A549 (cell line): ENCODE measurements at places on chromosomes 12 and 14.

- DNase-seq, result no peak
Observed at GRCh38 chr12:4742416-4742970, 22.3 kb downstream of the GALNT8 start.

- DNase-seq, result no peak
Observed at GRCh38 chr14:104639471-104639870, 34.9 kb upstream of the TMEM179 start.

GRCh38 chr14:100222224-100223093 is 16.5 kb upstream of the YY1 start:
- no peak for DNase-seq

DNA sequence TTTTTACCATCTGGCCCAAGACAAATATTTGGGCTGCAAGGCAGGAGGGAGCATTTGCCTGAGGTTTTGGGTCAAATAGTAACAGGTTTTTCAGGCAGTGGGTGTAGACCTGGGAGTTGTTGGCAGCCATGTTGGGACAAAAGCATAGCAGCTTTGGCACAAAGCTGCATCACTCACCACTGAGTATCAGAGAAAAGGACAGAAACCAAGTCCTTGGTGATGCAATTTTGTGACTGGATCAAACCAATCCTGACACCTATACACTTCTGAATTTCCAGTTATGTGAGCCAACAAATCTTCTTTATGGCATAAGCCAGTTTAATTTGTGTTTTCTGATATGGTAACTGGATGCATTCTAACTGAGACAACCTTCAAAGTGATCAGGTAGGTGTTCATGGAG is 144.8 kb upstream of the KRR1 start:
- DNase-seq, result no peak

DNA sequence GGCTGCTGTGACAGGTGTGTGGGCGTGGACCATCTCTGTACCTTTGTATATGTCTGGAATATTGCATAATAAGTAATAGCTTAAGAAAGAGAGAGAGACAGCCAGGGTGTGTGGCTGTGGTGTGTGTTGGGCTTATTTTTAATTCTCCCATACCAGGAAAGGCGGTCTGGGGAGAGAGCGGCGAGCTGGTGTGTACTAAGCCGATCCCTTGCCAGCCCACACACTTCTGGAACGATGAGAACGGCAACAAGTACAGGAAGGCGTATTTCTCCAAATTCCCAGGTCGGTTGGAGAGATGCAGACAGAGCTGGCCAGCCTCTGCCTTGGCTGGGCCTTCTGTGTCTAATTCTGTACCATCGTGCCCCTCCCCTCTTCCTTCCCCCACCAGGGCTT is 63.9 kb downstream of the AACS start:
- no peak for DNase-seq

- DNase-seq, result no peak
Observed at GRCh38 chr12:101671157-101671791, 26.2 kb upstream of the CHPT1 start.

GRCh38 chr12:13805041-13805440 is 176.4 kb downstream of the GRIN2B start:
- DNase-seq, result no peak

DNA sequence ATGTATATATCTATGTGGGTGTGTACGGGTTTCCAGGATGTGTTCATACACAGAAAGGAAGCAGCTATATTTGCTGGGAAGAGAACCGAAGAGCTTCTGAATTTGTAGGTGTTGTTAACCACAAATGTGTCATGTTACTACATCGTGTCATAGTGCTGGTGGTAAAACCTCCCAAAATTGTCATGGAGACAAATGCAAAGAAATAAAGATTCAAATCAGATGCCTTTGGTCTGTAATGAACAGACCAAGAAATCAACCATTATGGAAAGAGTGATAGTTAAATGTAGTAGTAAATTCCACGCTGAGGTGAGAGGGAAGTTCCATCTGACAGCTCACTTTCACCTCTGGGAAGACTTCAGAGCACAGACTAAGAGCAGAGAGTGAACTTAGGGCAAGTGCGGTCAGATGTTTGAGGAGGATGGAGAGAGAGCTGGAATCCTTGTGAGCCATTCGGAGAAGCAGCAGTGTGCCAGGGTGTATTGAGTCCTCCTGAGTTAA is 487.5 kb downstream of the TMEM121 start:
- no peak for DNase-seq

- no peak for DNase-seq
Observed at GRCh38 chr14:68011406-68012028, 191.9 kb downstream of the RAD51B start.

DNA sequence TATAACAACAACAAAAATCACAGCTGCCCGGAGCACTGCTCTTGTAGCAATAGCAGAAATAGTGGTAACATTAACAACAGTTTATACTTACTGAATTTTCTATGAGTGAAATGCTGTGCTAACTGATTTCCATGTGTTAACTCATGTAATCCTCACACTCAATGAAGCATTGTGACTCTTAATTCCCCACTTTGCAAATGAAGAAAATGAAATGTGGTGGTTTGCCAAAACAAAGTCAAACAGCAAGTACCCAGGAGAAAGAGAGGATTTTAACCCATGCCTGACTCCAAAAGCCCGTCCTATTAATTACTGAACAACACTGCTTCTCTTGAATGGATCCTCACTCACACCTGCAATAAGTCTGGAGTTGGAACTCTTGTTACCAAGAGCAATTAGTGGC is 123.5 kb downstream of the MED13L start:
- no peak for DNase-seq

DNA sequence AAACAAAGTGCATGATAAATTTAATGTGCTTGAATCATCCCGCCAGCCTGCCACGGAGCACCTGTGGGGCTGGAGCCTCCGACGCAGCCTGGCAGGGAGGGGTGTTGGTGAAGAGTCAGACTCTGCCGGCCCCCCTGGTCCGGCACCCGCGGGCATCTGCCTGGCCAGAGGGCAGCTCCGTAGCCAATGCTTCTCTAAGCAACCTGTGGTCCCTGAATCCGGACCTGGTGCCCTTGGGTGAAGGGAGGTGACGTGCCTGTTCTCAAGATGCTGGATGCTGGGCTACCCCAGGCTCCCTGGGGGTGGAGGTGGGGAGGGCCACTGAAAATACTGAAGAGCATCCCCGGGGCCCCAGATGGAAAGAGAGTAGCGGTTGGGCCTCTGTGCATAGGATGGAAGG is 158.6 kb upstream of the C14orf180 start:
- DNase-seq, result no peak

- DNase-seq, result no peak
Observed at GRCh38 chr12:109291521-109292341, 17.4 kb downstream of the FOXN4 start.

DNA sequence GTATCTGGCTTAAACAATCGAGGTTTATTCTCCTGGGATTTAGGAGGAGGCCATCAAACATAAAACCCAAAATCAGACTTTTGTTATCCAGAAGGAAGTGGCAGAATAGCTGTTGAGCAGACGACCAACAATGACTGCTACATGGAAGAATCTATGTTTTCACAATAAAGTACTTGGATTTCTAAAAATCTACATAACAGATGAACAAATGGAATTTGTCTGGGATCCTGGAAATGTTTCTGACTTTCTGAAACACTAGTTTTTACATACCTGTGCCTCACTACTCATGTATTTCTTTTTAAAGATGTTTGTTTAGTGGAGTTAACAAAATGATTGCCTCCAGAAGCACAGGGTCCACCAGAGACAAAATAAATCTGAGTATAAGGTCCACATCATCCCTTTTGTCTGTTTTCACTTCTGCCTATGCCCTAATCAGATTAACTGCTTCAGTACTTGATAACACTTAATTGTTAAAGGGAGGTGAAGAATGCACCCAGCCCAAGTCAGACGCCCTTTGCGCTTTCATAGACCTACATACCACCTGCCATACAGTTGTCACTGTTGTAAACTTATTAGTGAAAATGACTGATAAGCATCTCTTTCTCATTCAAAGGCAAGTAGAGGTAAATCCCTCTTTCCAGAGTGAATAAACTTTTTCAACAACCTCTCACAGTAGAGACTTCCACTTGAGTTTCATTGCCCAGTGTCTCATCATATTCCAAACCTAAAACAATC is 164.6 kb downstream of the EGLN3 start:
- no peak for DNase-seq

DNA sequence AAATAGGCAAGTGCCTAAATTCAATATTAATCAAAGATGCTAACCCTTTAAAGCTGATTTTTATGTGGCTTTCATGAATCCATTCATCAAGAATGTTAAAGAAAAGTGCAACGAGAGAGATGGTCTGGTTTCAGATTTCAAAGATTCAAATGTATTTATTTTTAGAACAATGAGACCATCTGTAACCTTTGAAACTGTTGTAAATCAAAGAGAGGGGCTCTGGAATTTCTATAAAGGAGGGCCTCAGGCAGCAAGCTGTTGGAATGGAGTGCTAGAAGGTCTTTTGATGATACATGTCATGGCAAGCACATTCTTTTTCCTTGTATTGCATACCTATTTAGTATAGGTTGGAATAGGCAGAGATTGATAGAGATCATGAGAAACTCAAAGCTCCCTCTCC is 433.0 kb downstream of the LRIG3 start:
- DNase-seq, result no peak
